ENCODE measurements at places on chromosomes 7 and 10. TPM values are rescaled to one million over a fixed set of nuclear protein-coding genes. Genes with fewer than 3 reads are reported as not detected.

- H3K36me3 ChIP-seq: no peaks in the 10 kb centered on the region
- no peak for DNase-seq
These were observed 31.5 kb downstream of the EPC1 start for GRCh38 chr10:32315424-32315823.

GRCh38 chr7:15326044-15326644, 235.7 kb downstream of the AGMO start:
- no peak overlapping the region for H3K27ac ChIP-seq
- H3K4me1 ChIP-seq: no peaks in the 10 kb centered on the region
- H3K27me3 ChIP-seq: no peaks in the 10 kb centered on the region
- H3K4me3 ChIP-seq: no peak overlapping the region
- DNase-seq: no peak

- H3K4me1 ChIP-seq: peaks cover 61% of the 10 kb centered on the region
- no peak overlapping the region for H3K27ac ChIP-seq
- no peaks in the 10 kb centered on the region for H3K36me3 ChIP-seq
- peaks cover 17% of the 10 kb centered on the region for H3K27me3 ChIP-seq
These were observed 165.3 kb downstream of the USP6NL start for GRCh38 chr10:11446133-11446532.

- H3K27me3 ChIP-seq: no peaks in the 10 kb centered on the region
- no peak for DNase-seq
- H3K36me3 ChIP-seq: no peaks in the 10 kb centered on the region
- no peaks in the 10 kb centered on the region for H3K4me1 ChIP-seq
These were observed 220.6 kb upstream of the RHOBTB1 start for GRCh38 chr10:61164458-61165160.

- H3K4me1 ChIP-seq: peaks cover 58% of the 10 kb centered on the region
- no peaks in the 10 kb centered on the region for H3K36me3 ChIP-seq
- peak overlapping the region; percentile 59 for H3K4me3 ChIP-seq
- peak overlapping the region; percentile 24 for H3K27ac ChIP-seq
- DNase-seq: peak; percentile 18
- H3K27me3 ChIP-seq: no peaks in the 10 kb centered on the region
These were observed 45.4 kb downstream of the KAT6B start for GRCh38 chr10:74871595-74872382.

DNA sequence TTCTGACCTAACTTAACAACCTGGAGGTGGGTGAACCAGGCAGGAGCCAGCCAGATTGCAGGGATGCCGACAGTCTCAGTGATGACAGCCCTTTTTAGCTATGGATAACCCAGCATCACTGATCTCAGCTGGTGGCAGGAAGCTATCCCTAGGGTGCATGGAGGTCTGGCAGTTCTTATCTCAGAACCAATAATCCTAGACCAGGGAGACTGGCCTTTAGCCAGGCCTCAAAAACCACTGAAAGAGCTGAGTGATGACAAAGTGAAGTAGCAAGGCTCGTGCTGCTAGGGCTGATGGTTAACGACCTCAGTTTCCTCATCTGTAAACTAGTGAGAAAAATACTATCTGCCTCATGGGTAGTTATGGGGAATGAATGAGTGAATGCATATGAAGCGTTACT, 112.5 kb downstream of the RALA start:
- H3K36me3 ChIP-seq: peaks cover 2% of the 10 kb centered on the region
- H3K4me1 ChIP-seq: peaks cover 40% of the 10 kb centered on the region
- no peaks in the 10 kb centered on the region for H3K27me3 ChIP-seq
- H3K4me3 ChIP-seq: peak overlapping the region; percentile 87
- DNase-seq: peak; percentile 22

DNA sequence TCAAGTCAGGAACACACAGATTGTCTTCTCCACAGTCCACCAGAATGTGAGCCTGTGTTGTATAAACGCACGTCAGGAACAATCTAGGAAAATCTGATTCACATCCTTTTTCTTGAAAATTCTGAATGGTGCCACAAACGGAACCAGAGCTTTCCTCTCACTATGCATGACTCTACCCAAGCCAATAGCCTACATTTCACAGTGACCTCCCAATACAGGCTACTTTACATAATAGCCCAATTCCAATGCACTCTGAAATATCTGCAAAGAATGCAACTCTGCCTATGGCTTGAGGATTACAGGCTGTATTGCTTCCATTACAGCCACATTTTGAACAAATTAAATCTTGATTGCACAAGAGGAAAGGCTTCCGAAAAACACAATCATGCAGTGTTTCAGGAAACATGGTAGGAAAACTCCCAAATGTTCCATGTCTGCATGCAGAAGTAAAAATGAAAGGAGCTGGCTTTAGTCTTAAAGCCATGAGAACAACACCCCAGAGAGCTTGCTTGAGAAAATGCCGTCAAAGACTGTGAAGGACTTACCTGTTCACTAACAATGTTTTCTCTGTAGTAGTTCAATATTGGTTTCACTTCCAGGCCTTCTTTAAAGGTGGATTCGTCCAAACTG, 113.9 kb downstream of the ITGA8 start:
- H3K4me3 ChIP-seq: no peak overlapping the region
- no peak overlapping the region for H3K27ac ChIP-seq
- no peak for DNase-seq
- no peaks in the 10 kb centered on the region for H3K36me3 ChIP-seq
- no peaks in the 10 kb centered on the region for H3K4me1 ChIP-seq

- DNase-seq: no peak
- peaks cover under 1% of the 10 kb centered on the region for H3K27me3 ChIP-seq
These were observed 162.5 kb downstream of the SNX10 start for GRCh38 chr7:26454180-26454579.

GRCh38 chr7:92436612-92437445, 10.5 kb upstream of the GATAD1 start:
- no peaks in the 10 kb centered on the region for H3K4me1 ChIP-seq
- H3K27me3 ChIP-seq: no peaks in the 10 kb centered on the region
- H3K27ac ChIP-seq: no peak overlapping the region
- no peak overlapping the region for H3K4me3 ChIP-seq
- H3K36me3 ChIP-seq: no peaks in the 10 kb centered on the region
- no peak for DNase-seq

GRCh38 chr7:20456701-20457100, 126.0 kb downstream of the ITGB8 start:
- no peaks in the 10 kb centered on the region for H3K27me3 ChIP-seq
- no peaks in the 10 kb centered on the region for H3K4me1 ChIP-seq
- no peak overlapping the region for H3K27ac ChIP-seq
- H3K36me3 ChIP-seq: no peaks in the 10 kb centered on the region
- no peak overlapping the region for H3K4me3 ChIP-seq

DNA sequence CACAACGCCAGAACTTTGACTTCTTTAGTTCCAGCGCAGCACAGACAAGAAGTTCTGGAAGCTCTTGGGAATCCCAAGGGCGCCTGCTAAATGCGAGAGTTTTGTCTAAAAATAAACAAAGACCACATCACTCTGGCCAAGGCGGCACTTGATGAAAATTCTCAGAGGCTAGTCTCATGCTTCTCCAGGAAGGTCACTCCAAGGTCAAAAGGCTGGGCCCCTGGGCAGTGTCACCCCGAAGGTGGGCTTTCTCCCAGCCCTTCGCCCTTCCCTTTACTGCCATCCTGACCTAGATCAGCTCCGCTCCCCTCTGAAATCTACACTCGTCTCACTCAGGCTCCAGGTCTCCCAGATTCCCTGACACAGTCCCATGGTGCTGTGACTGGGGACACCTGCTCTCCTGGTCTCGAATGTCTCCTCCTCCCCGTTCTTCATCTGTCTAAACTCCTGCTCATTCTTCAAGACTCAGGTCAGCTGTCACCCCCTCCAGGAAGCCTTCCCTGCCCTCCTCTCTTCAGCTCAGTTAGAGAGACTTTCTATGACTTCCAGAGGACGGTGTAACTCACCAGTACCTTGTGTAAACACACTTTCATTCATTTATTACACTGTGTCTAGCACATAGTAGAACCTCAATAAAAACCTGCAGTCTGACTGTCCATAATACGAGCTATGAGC, 10.5 kb downstream of the FAM53B start:
- peak overlapping the region; percentile 78 for H3K4me3 ChIP-seq
- H3K27ac ChIP-seq: peak overlapping the region; percentile 91
- H3K4me1 ChIP-seq: peaks cover 97% of the 10 kb centered on the region
- no peaks in the 10 kb centered on the region for H3K27me3 ChIP-seq
- peaks cover 2% of the 10 kb centered on the region for H3K36me3 ChIP-seq
- DNase-seq: no peak

DNA sequence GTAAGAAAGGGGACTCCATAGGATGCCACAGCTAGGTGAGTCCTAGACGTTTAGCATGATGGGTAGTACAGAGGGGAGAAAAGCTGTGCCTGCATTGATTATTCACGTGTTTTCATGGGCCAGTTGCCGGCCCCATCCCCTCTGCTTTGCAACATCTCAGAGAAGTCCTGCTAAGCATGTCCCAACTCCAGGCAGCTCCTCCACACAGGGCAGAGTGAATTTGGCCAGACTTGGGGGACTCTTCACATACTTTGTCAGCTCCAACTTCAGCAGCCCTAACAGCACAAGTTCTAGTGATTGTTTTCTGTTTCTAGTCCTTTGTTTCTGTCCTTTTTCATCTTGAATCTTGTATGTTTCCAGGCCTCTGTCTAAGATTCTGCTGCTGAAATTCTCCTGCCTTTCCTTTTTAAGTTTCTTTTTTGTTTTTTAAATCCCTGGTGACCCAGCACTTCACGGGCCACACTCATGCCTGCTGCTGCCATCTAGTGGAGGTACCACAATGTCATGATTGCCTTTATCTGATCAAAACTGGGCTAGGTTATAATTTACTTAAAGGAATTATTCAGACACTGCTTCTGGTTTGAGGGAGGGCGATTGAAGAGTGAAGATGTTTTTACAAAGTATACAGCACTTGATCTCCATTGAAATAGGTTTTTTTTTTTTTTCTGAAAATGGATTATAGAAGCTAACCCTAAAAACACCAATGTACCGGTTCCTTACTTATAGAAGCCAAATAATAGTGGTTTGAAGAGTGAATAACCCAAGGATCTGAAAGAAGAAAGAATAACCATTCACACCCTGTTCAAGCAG, 276.9 kb downstream of the CSTF2T start:
- no peak overlapping the region for H3K27ac ChIP-seq
- H3K36me3 ChIP-seq: no peaks in the 10 kb centered on the region
- no peak overlapping the region for H3K4me3 ChIP-seq
- peak; percentile 25 for DNase-seq

DNA sequence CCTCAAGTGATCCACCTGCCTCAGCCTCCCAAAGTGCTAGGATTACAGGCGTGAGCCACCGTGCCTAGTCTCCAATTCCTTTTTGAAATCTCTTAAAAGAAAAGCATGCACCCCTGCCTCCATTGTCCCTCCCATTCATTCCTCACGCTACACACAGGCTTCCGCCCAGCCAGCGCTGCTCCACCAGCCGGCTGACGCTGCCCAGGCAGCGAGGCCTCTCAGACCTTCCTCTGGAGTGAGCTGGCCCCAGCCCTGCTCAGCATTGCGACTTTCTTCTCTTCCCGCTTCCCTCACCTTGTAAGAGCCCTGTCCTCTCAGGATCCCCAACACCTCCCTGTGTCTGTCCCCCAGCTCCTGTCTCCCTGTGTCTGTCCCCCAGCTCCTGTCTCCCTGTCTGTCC, 23.6 kb downstream of the RGS10 start:
- no peaks in the 10 kb centered on the region for H3K27me3 ChIP-seq
- no peaks in the 10 kb centered on the region for H3K36me3 ChIP-seq
- no peak for DNase-seq
- peaks cover 83% of the 10 kb centered on the region for H3K4me1 ChIP-seq
- H3K27ac ChIP-seq: peak overlapping the region; percentile 79

DNA sequence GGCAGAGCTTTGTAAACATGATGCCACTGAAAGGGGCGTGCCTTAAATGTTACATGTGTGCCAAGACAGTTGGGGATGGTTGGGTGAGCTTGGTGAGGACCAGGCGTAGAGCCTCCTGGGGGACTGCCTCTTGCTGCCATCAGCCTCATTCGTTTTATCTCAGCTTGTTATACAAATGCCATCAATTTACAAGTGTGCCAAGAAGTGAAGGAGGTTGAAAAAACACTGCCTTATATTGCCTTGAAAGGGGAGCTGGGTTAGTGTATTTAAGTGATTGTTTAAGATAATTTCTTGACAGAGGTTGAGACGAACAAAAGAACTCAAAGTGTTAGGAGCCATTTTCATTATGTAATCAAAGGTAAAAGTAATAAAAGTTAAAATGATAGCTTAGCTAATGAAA, 354.7 kb downstream of the PHTF2 start:
- no peaks in the 10 kb centered on the region for H3K36me3 ChIP-seq
- H3K4me1 ChIP-seq: no peaks in the 10 kb centered on the region
- no peak overlapping the region for H3K27ac ChIP-seq
- no peak for DNase-seq

The CYP26C1 gene
- not detected for total RNA-seq

The EBLN1 gene
- not detected for total RNA-seq

The FOXI2 gene
- total RNA-seq: not detected

The DDIT4 gene
- 1,119 TPM for total RNA-seq

Data from activated T-cell treated with anti-CD3 and anti-CD28 coated beads, Interleukin-2, amount 50 U/mL, for 72 hours (primary cell).